ENCODE measurements at places on chromosomes 2 and 18. TPM values are rescaled to one million over a fixed set of nuclear protein-coding genes. Genes with fewer than 3 reads are reported as not detected.

Gene CRYBA2
- total RNA-seq, result not detected

Gene B3GNT7
- 0.98 TPM for total RNA-seq

Gene MOGAT1
- not detected for total RNA-seq

Gene MPP4
- total RNA-seq, result 0.25 TPM

Gene CBLN2
- 219 TPM for total RNA-seq

Gene CRACDL
- total RNA-seq, result 1.2 TPM

Gene GCG
- total RNA-seq, result 0.49 TPM

Gene NEU2
- total RNA-seq, result not detected

Gene CCL20
- not detected for total RNA-seq

Gene SRBD1
- 30.5 TPM for total RNA-seq

Gene DLGAP1
- total RNA-seq, result 77.2 TPM

Gene IL36G
- total RNA-seq, result not detected

Gene RNF181
- 38.8 TPM for total RNA-seq

Gene AMER3
- 26.8 TPM for total RNA-seq

Gene MERTK
- 3.7 TPM for total RNA-seq

Gene CD8B2
- total RNA-seq, result under 0.01 TPM

Gene PER2
- total RNA-seq, result 5.9 TPM

Gene FSIP2
- 3.2 TPM for total RNA-seq

Gene CRYGD
- total RNA-seq, result 1.2 TPM

Gene TANK
- 52.1 TPM for total RNA-seq

Gene AGXT
- total RNA-seq, result not detected

Gene EMILIN2
- total RNA-seq, result 3.0 TPM

Gene LYPD6B
- 3.4 TPM for total RNA-seq

Gene NAT8
- not detected for total RNA-seq

Gene RBBP8
- 9.8 TPM for total RNA-seq

Gene NPPC
- 0.98 TPM for total RNA-seq

Gene TBR1
- 95.6 TPM for total RNA-seq

Gene SNORC
- total RNA-seq, result 0.74 TPM

Gene SLC23A3
- not detected for total RNA-seq

Gene TMEM17
- 4.4 TPM for total RNA-seq

Gene RUFY4
- total RNA-seq, result not detected

Gene MAL
- total RNA-seq, result not detected

Gene GREB1L
- 0.74 TPM for total RNA-seq

Gene BMP10
- total RNA-seq, result not detected

Gene NR4A2
- 6.1 TPM for total RNA-seq

Gene TMEM163
- 13.3 TPM for total RNA-seq

Gene CROCC2
- not detected for total RNA-seq

Gene TTR
- 0.25 TPM for total RNA-seq

Gene TUBB8B
- not detected for total RNA-seq

Gene APCDD1
- 9.8 TPM for total RNA-seq

Gene SESTD1
- total RNA-seq, result 88.8 TPM

Gene CAPN14
- total RNA-seq, result 0.98 TPM

Gene CNDP1
- 0.49 TPM for total RNA-seq
